ENCODE measurements at places on chromosomes 1 and 21. TPM values are rescaled to one million over a fixed set of nuclear protein-coding genes. Genes with fewer than 3 reads are reported as not detected.

DNA sequence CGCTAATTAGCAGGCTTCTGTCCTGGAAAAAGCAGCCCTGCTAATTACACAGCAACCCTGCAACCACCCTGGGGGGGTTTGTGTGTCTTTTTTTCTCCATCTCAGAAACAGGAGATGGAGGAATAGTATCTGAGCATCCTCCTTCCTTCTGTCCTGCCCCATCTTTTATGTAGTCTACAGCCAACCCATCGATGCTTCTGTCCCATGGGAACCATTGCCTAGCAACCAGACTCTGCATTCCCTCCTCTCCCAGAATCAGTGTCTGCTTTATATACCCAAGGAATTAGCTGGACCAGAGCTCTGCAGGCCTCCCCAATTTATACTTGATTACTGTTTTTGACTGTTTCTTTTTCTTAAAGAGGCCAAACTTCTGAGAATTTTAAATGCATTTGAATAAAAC, 35.1 kb downstream of the LRRC38 start:
- no peak overlapping the region for H3K4me3 ChIP-seq
- H3K27me3 ChIP-seq: no peaks in the 10 kb centered on the region

GRCh38 chr21:36015045-36015444, 45.3 kb downstream of the SETD4 start:
- no peaks in the 10 kb centered on the region for H3K36me3 ChIP-seq
- DNase-seq: no peak
- no peak overlapping the region for H3K27ac ChIP-seq
- no peaks in the 10 kb centered on the region for H3K4me1 ChIP-seq

DNA sequence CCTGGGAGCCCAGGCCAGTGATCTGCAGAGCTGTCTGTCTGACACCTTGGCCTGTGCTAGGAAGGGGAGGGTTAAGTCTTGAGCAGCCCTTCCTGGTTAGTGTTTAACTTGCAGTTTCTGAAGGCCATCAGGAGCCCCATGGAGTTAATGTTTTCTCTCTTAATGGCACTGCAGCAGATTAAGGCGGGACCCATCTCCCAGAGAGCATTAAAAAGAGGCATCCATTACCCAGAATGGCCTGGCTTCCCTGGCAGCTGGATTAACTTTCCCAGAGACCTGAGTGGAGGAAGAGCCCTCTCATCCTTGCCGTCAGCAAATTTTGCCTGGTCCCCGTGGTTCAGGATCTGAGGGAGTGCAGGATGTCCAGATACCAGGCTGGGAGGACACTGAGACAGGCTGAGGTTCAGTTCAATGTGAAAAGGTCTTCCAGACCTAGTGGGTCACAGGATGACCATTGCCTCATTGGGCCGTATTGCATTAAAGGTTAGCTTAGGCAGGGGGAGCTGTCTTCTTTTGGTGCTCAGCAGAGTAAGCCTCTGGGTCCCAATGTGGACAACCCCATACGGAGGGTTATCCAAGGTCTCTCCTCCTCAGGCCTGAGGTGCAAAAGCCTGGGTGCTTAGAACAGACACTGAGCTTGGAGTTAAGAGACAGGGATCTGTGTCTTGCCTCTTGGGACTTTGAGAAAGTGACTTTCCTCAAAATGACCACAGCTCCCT, 522.6 kb downstream of the PTPRU start:
- no peak overlapping the region for H3K4me3 ChIP-seq
- no peak overlapping the region for H3K27ac ChIP-seq
- H3K27me3 ChIP-seq: no peaks in the 10 kb centered on the region
- no peak for DNase-seq
- peaks cover 22% of the 10 kb centered on the region for H3K4me1 ChIP-seq

DNA sequence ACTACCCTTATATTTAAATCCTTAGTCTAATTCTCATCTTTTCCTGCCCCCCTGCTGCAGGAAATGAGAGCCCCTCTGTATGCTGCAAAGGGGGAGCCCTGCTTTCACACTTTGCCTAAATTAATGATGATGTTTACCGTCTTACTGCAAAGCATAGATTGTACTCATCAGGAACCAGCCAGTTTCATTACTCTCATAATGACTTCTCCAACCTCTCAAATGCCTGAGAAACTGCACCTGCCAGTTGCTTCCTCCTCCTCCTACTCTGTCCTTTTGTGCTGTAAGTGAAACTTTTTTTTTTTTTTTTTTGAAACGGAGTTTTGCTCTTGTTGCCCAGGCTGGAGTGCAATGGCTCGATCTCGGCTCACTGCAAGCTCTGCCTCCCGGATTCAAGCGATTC, 101.7 kb downstream of the ADSS2 start:
- DNase-seq: no peak
- no peaks in the 10 kb centered on the region for H3K4me1 ChIP-seq
- H3K36me3 ChIP-seq: no peaks in the 10 kb centered on the region
- H3K4me3 ChIP-seq: no peak overlapping the region

GRCh38 chr1:41483001-41483850, 1.3 kb downstream of the EDN2 start:
- H3K4me1 ChIP-seq: peaks cover 73% of the 10 kb centered on the region
- no peak for DNase-seq
- H3K27me3 ChIP-seq: peaks cover 7% of the 10 kb centered on the region
- H3K27ac ChIP-seq: no peak overlapping the region
- H3K36me3 ChIP-seq: no peaks in the 10 kb centered on the region
- H3K4me3 ChIP-seq: no peak overlapping the region

- no peak overlapping the region for H3K4me3 ChIP-seq
- H3K27ac ChIP-seq: no peak overlapping the region
- no peaks in the 10 kb centered on the region for H3K4me1 ChIP-seq
- no peak for DNase-seq
- H3K36me3 ChIP-seq: no peaks in the 10 kb centered on the region
- H3K27me3 ChIP-seq: no peaks in the 10 kb centered on the region
These were observed 3.4 kb downstream of the SELL start for GRCh38 chr1:169707912-169708604.

- H3K27ac ChIP-seq: peak overlapping the region; percentile 87
- H3K36me3 ChIP-seq: peaks cover 7% of the 10 kb centered on the region
- peaks cover 32% of the 10 kb centered on the region for H3K4me1 ChIP-seq
- H3K27me3 ChIP-seq: peaks cover 8% of the 10 kb centered on the region
These were observed 4.3 kb downstream of the SERTAD4 start for GRCh38 chr1:210236840-210237409.

GRCh38 chr1:112744009-112744578, 29.0 kb upstream of the PPM1J start:
- peaks cover 40% of the 10 kb centered on the region for H3K27me3 ChIP-seq
- H3K36me3 ChIP-seq: no peaks in the 10 kb centered on the region
- H3K4me1 ChIP-seq: peaks cover 11% of the 10 kb centered on the region
- no peak for DNase-seq

DNA sequence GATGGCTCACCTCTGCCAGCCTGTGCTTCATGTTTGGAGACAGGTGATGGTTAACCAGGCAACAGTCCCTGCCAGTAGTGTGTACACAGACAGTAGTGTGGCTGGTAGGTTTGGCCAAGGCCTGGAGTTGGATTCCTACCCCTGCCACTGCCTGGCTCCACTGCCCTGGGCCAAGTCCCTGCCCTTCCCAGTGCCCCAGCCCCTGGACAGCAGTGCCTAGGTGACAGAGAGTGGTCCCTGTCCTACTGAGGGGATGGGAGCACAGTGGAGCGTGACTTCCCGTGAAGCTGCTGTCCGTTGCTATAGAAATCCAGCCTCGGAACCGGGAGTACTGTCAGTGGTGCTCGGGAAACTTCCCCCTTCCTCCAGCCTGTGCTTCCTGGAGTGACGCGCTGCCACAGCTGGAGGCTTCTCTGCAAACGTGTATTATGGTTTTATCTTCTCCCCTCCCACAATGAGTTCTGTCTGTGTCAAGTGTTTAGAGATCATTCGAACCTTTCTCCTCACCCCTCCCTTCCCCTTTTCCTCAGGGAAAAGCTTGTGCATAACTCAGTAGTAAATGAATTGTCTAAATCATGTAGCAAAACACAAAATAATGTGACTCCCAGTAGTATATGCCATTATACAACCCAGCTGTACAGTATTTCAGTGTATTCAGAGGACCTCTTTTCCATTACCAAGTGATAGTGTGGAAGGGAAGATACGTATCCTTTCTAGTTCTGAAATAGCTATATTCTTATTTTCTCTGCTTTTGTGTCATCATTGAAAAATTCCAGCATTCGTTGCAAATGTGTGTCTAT, 73.4 kb downstream of the GALNT2 start:
- H3K36me3 ChIP-seq: no peaks in the 10 kb centered on the region
- H3K27me3 ChIP-seq: no peaks in the 10 kb centered on the region
- peak overlapping the region; percentile 52 for H3K27ac ChIP-seq
- H3K4me3 ChIP-seq: no peak overlapping the region
- DNase-seq: peak; percentile 80
- H3K4me1 ChIP-seq: peaks cover 71% of the 10 kb centered on the region

- DNase-seq: no peak
- no peak overlapping the region for H3K4me3 ChIP-seq
- H3K27me3 ChIP-seq: no peaks in the 10 kb centered on the region
- H3K27ac ChIP-seq: no peak overlapping the region
These were observed 154.2 kb downstream of the ZNF326 start for GRCh38 chr1:90149101-90149500.

- no peaks in the 10 kb centered on the region for H3K27me3 ChIP-seq
- H3K36me3 ChIP-seq: no peaks in the 10 kb centered on the region
- H3K27ac ChIP-seq: no peak overlapping the region
- DNase-seq: no peak
These were observed 123.2 kb downstream of the DPYD start for GRCh38 chr1:97797403-97798183.

DNA sequence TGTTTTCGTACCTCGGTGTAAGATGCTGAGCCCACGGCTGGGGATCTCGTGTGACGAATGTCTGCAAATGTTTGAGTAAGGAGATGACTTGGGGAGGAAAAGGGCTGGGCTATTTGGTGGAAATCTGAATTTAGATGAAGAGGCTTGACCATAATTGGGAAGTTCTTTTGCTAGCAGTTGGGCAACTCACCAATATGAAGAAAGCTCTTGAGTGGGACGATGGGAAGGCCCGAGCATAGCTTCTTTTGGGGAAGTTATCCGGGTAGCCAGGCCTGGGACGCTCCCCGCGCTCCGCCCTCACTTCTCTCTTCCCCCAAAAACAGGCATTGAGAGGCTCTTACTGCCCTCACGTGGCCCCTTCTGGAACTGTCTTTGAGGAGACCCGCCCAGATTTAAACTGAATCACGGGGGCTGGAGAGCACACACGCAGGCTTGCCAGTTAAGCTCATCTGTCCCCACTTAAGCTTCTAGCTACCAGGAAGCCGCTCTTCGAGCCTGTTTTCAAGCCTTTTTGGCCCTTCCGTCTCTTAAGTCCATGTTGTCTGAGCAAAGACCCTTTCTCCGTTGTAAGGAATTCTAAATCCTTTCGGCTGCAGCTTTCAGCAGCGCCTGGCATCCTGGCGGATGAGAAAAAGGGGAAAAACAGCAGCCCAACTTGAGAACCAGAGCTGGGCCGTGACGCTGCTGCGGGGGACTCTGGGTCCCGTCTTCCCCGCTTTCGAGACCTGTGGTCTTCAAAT, 93.1 kb downstream of the NID1 start:
- peaks cover 1% of the 10 kb centered on the region for H3K36me3 ChIP-seq
- peaks cover 9% of the 10 kb centered on the region for H3K4me1 ChIP-seq
- DNase-seq: peak; percentile 92

GRCh38 chr1:178660461-178660860, 64.6 kb upstream of the RALGPS2 start:
- no peaks in the 10 kb centered on the region for H3K27me3 ChIP-seq
- H3K36me3 ChIP-seq: no peaks in the 10 kb centered on the region
- H3K27ac ChIP-seq: no peak overlapping the region
- H3K4me3 ChIP-seq: no peak overlapping the region
- no peaks in the 10 kb centered on the region for H3K4me1 ChIP-seq
- DNase-seq: peak; percentile 57

- H3K4me3 ChIP-seq: no peak overlapping the region
- no peak overlapping the region for H3K27ac ChIP-seq
- H3K27me3 ChIP-seq: no peaks in the 10 kb centered on the region
- H3K4me1 ChIP-seq: no peaks in the 10 kb centered on the region
- DNase-seq: peak; percentile 50
These were observed 197.4 kb downstream of the HS2ST1 start for GRCh38 chr1:87111659-87112371.

GRCh38 chr21:14736162-14736561, 190.0 kb upstream of the SAMSN1 start:
- no peak overlapping the region for H3K4me3 ChIP-seq
- DNase-seq: no peak
- H3K4me1 ChIP-seq: no peaks in the 10 kb centered on the region
- H3K27me3 ChIP-seq: no peaks in the 10 kb centered on the region

DNA sequence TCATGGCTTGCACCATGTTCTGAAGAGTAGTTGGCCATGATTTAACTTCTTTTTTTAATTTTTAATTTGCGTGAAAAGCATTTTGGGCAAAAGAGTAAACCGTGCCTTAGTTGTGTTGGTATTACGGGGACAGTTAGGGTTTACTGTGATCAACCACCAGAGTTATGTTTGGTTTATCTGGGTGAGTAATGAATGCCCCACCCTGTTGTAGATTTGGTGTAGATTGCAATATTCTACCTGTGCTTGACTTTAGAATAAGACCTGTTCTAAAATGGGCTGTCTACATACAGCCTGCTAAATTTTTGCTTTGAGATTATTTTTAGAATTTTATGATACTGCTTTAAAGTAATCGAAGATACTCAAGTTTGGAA, 1.4 kb downstream of the USP25 start:
- peaks cover 3% of the 10 kb centered on the region for H3K4me1 ChIP-seq
- H3K4me3 ChIP-seq: peak overlapping the region; percentile 64
- no peak overlapping the region for H3K27ac ChIP-seq
- H3K36me3 ChIP-seq: no peaks in the 10 kb centered on the region

The FCGR1A gene
- total RNA-seq: 18.2 TPM

The ZFP69B gene
- 8.6 TPM for total RNA-seq

The SELE gene
- 7.8 TPM for total RNA-seq

The B3GALNT2 gene
- 26.7 TPM for total RNA-seq

The CD1C gene
- not detected for total RNA-seq

The TMEM51 gene
- total RNA-seq: 14.4 TPM

The LRRC71 gene
- 4.5 TPM for total RNA-seq

The CD244 gene
- total RNA-seq: 0.69 TPM

The RPE65 gene
- 4.0 TPM for total RNA-seq

The LZIC gene
- 67.3 TPM for total RNA-seq

The CR1 gene
- total RNA-seq: 4.0 TPM

The KIF21B gene
- total RNA-seq: 29.9 TPM

The EGLN1 gene
- total RNA-seq: 84.7 TPM
